Neural crest cell (in vitro differentiated cells): ENCODE measurements at places on chromosomes 16 and 17. TPM values are rescaled to one million over a fixed set of nuclear protein-coding genes. Genes with fewer than 3 reads are reported as not detected.

DNA sequence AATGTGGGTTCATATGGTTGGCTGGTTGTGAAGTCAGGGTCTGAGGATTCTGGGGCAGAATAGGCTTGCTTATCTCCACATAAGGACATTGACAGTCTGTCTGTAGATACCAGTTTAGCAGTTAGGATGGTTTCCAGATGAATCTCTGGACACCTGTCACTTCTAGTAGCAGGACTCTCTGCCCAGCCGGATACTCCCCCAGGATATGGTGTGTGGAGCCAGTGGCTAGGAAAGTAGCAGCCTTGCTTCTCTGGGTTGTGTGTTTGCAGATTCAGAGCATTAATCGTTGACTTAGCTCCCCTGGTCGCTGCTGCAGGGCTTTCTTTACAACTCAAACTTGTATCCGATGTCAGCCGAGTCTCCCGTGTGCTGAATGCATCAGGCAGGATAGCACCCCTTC, 45.2 kb downstream of the CLEC16A start:
- no peak for DNase-seq

GRCh38 chr17:58282442-58282841, 1.7 kb upstream of the MPO start:
- no peak for DNase-seq

DNA sequence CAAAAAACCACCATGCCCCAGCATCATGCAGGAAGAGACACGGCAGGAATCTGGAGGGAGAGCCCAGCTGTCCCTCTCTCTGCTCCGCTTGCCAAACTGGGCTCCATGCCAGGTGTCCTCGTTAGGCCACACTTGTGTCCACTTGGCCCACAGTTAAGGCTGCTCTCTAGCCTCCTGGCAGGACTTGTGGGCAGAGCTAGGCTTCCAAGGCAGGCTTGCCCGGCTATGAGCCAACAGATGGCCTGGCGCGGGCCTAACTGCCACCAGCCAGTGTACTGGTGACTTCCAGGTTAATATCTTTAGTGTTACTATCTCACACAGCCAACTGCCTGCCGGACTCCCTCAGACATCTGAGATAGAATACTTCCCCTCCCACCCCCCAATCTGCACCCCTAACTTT, 10.6 kb downstream of the ATP6V0D1 start:
- no peak for DNase-seq

DNA sequence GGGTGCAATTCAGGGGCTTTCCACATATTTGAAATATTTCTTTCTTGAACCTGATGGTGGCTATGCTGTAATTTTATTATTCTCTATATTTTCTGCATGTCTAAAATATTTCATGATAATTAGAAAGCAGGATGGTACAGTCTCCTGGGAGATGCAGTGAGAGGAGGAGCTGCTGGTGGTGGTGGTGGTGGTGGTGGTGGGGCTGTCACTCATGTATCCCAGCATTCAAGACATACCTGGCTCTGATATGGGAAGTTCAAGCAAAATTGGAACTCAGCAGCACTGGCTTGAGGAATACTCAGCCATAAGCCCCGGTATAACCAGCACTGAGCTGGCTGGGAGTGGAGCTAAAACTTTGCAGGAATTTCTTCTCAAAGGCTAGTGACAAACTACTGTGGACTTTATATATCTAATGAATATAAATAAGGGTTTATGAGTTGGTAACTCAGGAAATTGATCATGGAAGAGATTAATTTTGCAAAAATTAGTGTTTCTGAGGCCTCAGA, 200.3 kb downstream of the PRKCB start:
- DNase-seq: no peak

GRCh38 chr17:67489273-67489672, 112.2 kb downstream of the PITPNC1 start:
- no peak for DNase-seq

DNA sequence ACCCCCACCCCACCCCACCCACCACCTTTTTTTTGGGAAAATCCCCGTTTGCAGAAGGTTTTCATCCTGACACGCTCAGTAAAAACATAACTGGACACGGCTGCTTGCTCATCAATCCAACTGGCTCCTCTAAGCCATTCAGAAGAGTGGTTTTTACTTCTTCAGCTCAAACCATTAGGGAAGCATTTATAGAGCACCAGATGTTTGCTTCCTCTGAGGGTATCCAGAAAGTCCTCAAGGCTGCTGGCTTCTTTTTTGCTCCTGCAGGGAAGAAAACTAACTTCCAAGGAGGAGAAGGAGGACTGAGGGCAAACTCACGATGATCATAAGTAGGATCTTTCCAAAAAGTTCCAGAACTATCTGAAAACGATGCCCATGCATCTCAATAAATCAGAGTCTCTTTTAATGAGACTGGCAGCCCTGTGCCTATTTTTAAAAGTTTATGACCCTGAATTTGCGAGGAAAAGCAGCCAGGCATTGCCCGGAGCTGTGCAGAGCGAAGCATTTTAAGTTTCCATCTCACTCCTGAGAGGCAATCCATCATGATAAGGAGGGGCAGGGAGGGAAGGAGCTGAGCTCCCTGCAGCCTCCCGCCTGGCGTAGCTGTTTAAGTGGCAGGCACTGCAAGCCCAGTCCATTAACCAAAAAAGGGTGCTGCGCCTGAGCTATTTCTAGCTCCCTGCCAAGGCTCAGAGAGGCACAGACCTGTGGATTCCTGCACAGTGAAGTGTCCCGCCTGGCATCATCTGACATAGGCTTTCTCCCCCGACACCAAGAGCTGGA, 146.3 kb upstream of the FOXF1 start:
- no peak for DNase-seq

- no peak for DNase-seq
Observed at GRCh38 chr17:5011928-5012327, 14.2 kb downstream of the KIF1C start.

GRCh38 chr16:80674884-80675283, 129.5 kb downstream of the CDYL2 start:
- DNase-seq: no peak

- no peak for DNase-seq
Observed at GRCh38 chr16:89610108-89610453, 3.4 kb upstream of the DPEP1 start.

GRCh38 chr16:88585269-88585668, 15.1 kb downstream of the ZC3H18 start:
- no peak for DNase-seq

- DNase-seq: no peak
Observed at GRCh38 chr16:72201387-72201786, 29.4 kb upstream of the PMFBP1 start.

GRCh38 chr16:61831351-61831917, 204.8 kb downstream of the CDH8 start:
- no peak for DNase-seq

- DNase-seq: no peak
Observed at GRCh38 chr17:73198930-73199260, 6.0 kb downstream of the COG1 start.

DNA sequence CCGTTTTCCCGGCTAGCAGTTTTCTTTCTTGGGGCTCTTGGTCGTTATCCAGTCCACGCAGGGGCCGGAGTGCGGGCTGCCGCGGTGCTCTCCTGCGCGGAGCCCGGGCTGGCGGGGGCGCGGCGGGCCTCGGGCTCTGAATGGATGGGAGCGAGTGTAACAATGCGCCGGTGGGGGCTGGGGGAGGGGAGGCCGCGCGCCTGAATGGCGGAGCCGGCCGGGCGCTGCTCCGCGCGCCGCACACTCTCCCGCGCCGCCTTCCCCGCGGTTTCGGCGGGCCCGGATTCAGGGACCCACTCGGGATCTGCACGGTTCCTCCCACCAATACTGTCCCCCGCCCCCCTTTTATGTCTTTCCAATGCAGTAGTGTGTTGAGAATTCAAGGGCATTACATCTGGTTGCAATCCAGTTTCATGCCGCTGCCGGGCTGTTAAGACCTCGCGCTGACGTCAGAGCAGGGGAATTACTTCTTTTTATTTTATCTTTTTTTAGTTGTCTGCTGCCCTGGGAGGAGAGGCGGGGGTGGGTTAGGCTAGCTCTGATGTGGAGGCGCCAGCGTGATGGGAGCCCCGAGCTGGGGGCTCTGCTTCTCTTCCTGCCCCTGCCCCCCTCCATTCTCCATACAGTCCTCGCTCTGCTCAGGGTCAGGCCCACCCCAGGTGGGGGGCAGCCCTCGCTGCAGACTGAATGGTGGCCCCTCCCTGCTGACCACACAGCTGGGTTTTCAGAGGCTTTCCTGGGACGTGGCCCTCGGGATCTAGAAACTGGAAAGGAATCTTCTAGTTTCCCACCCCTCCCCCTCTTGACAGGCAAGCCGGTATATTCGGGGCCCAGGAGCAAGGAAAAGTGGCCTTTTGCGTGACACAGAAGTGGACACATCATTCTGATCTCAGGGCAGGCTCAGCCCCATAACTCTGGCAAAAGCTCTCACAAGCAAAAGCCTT, 1.8 kb downstream of the RAI1 start:
- peak; percentile 61 for DNase-seq

The WSCD1 gene
- total RNA-seq: 75.8 and 93.3 TPM in 2 replicates

The TMC6 gene
- total RNA-seq: 85.0 and 86.0 TPM in 2 replicates

The DYNC1LI2 gene
- 125 and 127 TPM in 2 replicates for total RNA-seq

The OR4D1 gene
- 0.12 TPM in 1 of 2 replicates, not detected in the other for total RNA-seq

The TBC1D3H gene
- not detected in 2 replicates for total RNA-seq

The BAHCC1 gene
- total RNA-seq: 57.4 and 61.3 TPM in 2 replicates
